AG09319 (cell line): ENCODE measurements at places on chromosomes 4 and X.

DNA sequence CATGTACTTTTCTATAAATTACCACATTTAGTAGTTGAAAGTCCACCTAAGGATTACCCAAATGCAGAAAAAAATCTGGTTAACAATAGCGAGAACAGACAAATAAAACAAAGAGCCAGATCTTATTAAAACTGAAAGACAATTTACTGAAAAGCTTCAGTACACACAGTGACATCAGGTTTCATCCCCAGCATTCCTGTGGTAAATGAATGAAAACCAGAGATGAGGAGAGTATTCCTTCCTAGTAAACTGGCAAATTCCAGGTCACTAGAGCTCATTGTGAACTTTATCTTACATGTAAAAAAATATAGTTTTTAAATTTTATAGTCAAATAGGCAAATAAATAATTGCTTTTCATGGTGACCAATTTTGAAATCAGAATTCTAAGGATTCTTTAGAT is 1290.5 kb downstream of the ADGRL3 start:
- no peak for DNase-seq

DNA sequence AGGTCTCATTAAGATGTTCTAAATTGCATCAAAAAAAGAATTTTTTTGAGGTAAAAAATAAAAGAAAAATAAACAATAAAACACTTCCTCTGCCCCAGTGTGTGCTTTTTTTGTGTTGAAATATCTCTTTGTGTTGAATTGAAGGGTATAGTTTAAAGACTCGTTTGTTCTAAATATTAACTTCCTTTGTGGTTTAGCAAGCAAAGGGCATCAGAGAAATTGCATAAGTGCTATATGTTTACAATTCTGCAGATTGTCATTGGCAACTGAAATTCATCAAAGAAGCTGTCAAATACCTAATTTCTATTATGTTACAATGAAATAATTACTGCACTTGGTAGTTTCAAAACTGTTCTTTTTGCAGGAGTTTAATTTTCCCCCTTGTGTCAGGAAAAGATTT is 260.5 kb downstream of the DKK2 start:
- DNase-seq = no peak

GRCh38 chr4:154569028-154569427 is 6.2 kb downstream of the FGB start:
- DNase-seq = no peak

DNA sequence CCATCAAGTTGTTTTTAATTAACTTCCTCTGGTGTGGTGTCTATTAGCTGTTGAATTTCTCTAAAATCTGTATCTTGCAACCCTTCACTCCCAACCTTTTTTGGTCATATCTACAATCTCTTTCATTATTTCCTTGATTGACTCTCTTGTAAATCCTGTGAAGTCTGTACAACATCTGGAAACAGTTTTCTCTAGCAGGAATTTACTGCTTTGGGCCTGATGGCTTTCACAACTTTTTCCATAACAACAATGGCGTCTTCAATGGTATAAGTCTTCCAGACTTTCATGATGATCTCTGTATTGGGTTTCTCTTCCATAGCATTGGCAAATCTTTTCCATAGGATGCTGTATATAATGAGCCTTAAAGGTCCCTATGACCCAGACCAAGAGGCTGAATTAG is 49.0 kb downstream of the TBC1D19 start:
- no peak for DNase-seq

GRCh38 chrX:97494756-97495372 is 611.2 kb downstream of the RPA4 start:
- DNase-seq = no peak

GRCh38 chr4:138398322-138398721 is 156.2 kb upstream of the SLC7A11 start:
- DNase-seq = no peak

DNA sequence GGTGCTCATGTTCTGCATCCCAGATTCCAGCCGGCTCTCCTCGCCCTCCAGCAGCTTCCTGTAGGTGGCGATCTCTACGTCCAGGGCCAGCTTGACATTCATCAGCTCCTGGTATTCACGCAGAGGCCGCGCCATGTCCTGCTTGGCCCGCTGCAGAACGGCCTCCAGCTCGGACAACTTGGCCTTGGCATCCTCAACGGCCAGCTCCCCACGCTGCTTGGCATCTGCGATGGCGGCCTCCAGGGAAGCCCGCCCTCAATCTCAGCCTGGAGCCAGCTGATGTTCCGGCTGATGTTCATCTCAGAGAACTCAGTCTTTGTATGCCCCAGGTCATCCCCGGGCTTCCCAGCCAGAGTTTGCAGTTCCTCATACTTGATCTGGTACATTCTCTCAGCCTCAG is 431.8 kb upstream of the DIPK2B start:
- DNase-seq = no peak

DNA sequence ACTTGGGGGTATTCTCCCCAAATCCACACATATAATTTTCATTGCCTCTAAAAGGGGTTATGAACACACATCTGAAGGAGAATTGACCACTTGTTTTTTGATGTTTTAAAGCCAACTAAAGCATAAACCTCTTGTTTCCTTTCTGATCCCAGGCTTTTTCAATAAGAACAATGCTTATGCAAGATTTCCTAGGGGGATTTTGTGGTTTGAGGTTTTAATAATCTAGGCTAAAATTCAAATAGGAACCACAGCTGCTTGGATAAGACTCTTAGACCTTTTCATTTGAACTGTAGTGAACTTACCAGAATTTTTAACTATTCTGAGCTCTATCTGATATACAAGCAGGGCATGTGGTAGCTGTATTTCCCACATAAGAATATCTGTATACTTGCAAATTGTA is 651.1 kb downstream of the ANKRD50 start:
- peak; percentile 57 for DNase-seq

DNA sequence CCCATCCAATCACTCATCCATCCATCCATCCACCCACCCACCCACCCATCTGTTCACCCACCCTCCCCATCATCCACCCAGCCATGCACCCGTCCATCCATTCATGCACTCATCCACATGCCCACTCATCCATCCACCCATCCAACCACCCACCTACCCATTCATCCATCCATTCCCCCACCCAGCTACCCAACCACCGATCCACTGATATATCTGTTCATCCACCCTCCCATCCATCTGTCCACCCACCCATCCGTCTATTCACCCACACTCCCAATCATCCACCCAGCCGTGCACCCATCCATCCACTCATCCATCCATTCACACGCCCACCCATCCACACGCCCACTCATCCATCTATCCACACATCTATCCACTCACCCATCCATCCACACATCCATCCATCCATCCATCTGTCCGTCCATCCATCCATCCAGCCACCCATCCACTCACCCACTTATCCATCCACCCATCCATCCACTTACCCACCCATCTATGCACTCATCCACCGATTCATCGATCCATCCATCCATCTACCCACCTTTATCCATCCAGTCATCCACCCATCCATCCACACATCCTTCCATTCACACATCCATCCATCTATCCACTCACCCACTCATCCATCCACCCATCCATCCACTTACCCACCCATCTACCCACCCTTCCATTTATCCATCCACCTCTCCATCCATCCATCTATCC is 28.4 kb downstream of the ASMTL start:
- no peak for DNase-seq

DNA sequence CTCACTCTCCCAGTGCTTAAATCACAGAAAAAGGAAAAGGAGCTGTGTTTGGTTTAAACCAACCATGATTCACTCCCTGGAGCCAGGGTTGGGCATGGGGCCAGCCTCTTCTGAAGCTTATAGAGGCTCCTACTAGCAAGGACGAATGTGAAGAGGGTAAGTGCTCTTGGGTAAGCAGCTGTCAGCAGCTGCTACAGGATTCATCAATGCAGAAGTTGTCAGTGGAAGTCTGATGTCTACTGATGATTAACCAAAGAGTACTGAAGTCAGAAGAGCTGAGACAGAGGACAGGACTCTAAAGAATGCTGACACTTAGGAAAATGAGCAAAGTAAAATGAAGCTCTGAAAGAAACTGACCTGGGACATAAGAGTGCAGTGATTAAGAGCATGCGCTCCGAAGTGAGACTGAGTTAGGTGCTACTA is 32.7 kb upstream of the JADE1 start:
- DNase-seq = peak; percentile 55

DNA sequence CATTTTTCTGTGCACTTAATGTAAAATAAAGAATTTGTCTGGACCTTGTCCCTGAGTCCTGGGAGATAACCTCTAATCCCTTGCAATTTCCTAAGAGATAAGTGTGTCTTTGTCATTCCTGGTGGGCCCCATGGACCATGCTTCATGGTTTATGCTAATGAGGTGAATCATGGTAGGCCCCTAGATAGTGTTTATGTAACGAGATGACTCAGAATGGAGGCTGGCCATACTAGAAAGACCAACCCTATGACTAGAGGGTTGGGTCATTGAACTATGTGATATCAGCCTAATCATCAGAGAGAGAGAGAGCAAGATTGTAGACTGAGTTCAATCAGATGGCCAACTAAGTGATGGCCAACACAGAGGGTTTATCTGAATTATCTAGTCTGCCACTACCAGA is 64.2 kb upstream of the NHSL2 start:
- no peak for DNase-seq

- no peak for DNase-seq
Observed at GRCh38 chr4:150743564-150744342, 161.8 kb downstream of the MAB21L2 start.

GRCh38 chr4:16627999-16628398 is 270.4 kb downstream of the LDB2 start:
- peak; percentile 74 for DNase-seq

- no peak for DNase-seq
Observed at GRCh38 chr4:70927502-70928137, 25.5 kb downstream of the MOB1B start.

DNA sequence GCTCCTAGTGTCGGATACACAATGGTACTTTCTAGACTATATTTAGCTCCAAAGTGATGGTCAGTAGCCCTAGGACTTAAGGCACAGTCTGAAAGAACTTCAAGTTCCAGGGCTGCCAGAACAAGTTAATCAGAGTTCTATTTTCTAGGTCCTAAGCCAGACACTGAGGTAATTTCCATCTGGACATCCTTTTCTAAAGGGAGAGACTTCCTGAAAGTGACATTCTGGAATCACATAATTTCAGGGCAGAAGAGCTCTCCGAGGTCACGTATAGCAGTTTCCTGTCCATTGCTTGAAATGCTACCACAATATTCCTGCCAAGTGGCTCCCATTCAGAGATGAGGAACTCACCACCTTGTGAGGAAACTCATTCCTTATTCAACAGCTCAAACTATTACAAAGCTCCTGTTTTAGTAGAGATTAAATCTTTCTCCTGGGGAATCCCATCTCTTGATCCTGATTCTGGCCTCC is 117.9 kb downstream of the COL25A1 start:
- no peak for DNase-seq

DNA sequence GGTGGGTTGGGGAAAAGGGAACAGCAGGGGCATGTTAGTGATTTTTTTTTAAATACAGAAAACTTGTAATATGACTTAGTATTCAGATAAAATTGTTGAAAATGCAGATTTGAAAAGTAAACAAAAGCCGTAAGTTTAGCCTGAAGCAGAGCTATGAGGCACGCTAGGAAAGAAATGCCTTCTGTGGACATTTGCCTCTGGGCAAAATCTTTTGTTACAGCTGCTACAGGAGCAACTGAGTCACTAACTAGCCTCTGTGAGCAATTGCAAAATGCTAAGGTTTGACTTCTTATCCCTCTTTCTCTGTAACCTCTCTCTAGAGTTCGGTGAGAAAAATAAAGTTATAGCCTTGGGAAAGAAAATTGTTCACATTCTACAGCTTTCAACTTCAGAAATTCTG is 350.0 kb downstream of the SLC7A11 start:
- peak; percentile 27 for DNase-seq

DNA sequence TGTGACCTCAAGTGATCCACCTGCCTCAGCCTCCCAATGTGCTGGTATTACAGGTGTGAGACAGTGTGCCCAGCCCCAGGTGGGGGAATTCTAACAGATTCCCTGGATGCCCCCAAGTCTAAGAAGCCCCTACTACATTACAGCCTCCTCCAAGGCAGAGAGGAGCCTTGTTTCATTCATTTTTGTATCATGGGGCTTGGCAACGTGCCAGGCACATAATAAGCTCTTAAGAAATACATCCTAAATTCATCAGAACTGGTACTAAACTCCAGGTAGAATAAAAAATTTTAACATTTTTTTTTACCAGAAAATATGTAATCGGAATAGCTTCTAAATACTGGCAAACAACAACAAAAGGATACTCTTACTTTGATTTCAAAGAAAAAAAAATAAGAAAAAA is 127.1 kb downstream of the CHIC2 start:
- DNase-seq = no peak

GRCh38 chrX:134803551-134804183 is 145.4 kb upstream of the PLAC1 start:
- DNase-seq = no peak

DNA sequence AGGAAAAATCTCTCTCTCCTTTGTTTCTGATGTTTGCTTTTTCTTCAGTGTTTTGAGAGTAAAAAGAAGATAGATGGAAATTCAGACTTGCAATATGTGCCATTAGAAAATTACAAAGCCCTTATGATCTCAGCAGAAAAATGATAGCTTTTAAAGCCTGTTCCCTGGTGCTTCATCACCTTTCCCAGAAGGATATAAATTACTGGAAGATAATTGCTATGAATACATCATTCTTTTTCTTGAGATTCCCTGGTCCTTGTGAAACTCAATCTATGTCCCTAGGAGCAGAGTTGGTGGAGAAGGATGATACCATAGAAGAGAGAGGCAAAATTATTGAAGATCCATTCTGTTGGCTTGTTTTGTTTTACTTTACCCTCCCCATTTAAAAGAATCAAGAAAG is 86.5 kb downstream of the GLRA3 start:
- no peak for DNase-seq

DNA sequence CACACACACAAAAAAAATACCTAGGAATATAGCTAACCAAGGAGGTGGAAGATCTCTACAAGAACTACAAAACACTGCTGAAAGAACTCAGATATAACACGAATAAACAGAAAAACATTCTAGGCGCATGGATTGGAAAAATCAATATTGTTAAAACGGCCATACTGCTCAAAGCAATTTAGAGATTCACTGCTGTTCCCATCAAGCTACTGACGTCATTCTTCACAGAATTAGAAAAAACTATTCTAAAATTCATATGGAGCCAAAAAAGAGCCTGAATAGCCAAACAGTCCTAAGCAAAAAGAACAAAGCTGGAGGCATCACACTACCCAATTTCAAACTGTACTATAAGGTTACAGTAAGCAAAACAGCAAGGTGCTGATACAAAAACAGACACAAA is 390.2 kb downstream of the IDS start:
- DNase-seq = no peak

DNA sequence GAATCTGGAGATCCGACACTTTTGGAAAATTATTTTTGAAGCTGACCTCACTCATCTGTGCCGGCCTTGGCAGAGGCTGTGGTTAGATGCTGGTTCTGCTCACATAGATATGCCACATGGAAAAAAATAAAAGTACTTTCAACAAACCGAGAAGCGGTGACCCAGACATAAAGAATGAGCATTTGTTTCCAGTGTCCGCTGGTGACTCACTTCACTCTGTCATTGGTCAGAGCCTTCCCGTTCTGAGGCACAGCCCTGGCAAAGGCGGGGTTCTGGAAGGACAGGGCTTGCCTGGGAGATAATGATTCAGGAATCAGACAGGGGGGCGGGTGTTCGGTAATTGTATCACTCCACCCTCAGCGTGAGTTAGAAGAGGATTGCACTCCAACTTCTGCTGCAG is 172.4 kb upstream of the MXRA5 start:
- DNase-seq = peak; percentile 80
